ENCODE measurements at places on chromosomes 13 and 19.
A peak's percentile ranks its signal among the peaks of the same experiment; 100 is the strongest.

DNA sequence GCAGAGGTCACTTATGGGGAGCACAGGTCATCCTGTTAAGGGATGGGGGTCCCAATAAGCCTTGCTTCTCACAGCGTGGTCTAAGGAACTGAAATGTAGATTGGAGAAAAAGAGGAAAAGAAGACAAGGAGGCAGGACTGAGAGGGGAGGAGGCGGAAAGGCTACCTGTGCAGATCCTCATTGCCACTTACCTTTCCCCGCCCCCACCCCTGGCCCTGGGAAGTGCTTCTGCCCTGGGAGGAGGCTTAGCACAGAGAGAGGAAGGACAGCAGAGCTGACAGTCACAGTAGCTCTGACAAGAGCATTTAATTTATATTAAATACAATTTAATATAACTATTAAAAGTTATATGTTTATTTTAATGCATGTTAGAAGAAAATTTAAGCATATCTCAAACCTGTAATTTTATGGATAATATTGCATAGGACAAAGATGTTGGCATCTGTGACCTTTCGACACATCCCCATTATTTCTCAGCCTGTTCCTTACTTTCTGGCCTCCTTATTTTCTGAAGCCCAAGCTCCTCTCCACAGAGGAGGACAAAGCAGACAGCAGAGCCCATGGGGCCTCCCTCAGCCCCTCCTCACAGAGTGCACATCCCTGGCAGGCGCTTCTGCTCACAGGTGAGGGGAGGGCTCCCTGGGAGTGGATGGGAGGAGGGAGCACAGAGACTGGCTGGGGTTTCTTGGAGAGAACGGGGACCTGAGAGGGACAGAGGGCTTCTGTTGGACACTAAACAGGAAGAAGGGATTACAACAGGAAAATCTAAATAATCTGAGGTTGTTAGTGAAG is 23.4 kb downstream of the CEACAM21 start:
- DNase-seq: no peak

DNA sequence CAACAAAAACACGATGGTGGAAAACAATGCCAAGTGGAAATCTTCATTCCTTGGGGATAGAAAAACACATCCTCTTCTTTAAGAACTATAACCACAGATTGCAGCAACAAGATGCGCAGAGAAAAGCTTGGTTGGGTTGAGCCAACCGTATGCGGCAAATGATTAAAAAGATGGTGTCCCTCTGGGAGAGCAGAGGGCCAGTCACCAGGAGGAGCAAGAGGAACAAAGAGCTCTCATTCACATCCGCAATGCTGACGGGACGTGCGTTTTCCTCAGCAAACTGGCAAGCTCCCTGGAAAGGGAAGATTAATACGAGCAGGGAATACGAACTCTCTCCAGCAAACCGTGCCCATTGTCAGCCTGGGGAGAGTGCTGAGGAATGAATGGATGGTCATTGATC is 141.6 kb downstream of the KATNAL1 start:
- DNase-seq: no peak

DNA sequence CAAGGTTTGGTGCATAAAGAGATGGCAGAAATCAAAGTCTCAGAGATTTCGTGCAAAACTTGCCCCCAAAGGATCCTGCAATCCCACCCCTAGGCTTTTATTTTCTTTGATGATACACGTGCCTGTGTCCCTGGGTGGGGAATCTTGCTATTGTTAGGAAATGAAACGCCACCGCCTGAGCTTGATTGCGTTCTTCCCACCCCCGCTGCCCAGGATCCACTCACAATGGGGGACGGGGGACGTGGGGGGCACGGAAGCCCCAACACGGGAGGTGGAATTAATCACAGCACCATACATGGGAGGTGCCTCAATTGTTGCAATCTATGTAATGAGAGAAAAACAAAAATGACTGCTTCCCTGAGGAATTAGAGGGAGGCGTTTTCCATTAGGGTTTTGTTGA is 39.6 kb downstream of the ZNRF4 start:
- DNase-seq: no peak

- DNase-seq: no peak
These were observed 26.6 kb downstream of the ZSWIM9 start for GRCh38 chr19:48196933-48197665.

DNA sequence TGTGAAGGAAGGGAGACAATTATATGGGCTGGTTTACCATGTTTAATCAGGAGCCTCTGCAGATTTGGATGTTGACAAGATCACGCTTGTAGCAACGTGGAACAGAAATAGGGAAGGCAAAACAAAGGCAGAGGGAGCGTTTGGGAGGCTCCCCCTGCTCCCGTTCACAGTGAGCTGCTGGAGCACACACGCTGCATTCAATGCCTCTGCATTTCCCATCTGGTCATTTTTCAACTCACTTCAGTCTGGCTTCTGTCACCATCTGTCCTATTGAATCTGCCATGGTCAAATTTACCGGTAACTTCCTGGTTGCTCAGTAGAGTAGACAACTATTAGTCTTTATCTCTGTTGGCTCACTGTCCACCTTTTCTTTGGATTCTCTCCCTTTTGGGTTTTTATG is 91.0 kb downstream of the NHLRC3 start:
- no peak for DNase-seq

GRCh38 chr13:94065741-94066140 is 413.7 kb downstream of the DCT start:
- DNase-seq: no peak

DNA sequence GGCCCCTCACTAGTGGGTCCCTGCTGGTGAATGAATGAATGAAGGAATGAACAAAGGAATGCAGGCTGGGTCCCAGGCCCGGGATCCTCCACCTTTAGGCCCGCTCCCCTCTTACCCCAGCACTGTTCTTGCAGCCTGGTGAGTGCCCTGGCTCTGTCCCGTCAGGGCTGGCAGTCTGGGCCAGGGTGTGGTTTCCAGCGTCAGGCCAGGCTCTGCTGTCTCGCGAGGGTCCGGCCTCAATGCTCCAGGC is 317 bp downstream of the LYL1 start:
- DNase-seq: no peak

DNA sequence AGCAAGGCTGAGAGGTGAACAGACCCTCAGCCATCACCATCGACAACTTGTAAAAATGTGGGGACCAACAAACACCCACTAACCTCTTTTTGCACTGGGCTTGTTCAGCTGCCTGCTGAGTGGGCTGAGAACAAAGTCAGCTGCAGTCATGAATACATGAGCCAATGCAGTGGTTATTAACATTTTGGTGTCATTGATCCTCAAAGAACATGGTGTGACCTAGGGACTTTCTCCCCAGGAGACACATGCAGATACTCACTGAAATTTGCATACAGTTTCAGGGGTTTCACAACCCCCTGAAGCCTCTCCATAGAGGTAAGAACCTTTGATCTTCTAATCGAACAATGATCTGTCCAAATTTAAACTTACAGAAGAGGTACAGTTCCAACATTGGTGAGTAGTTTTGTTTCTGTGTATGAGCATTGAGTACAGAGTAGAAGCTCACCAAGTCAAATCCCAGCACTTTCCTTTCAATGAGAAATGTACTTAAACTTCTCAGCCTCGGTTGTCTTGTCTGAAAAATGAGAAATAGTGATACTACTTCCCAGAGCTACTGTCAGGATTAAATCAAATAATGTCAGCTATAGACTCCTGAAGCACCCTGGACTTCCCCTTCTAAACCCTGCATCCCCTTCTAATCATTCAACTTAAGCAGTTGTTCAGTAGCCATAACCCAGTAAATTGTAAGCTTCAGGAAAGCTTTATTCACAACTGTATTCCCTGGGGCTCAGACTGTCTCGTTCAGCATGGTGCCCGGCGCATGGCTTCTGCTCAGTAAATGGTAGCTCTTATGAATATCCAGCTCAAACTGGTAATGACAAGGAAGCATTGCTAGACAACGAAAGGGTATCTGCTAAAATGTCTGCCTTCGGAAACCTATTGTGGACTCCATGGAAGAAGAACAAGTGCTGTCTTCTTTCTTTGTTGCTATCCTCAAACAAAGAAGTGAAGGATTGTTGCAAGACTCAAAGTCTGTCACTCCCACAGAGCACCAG is 148.7 kb downstream of the FOXO1 start:
- no peak for DNase-seq

- peak; percentile 27 for DNase-seq
These were observed 41.8 kb upstream of the PNMA8B start for GRCh38 chr19:46537136-46538097.

- DNase-seq: no peak
These were observed 9.4 kb downstream of the ZNF784 start for GRCh38 chr19:55614711-55615542.

GRCh38 chr13:42865768-42866102 is 84.4 kb downstream of the FAM216B start:
- DNase-seq: no peak

- no peak for DNase-seq
These were observed 1.8 kb downstream of the KMT2B start for GRCh38 chr19:35719402-35720162.

- peak; percentile 95 for DNase-seq
These were observed at the start of gene CARD8 for GRCh38 chr19:48255376-48256303. TSS of gene CARD8 (minus strand) at chr19:48255912. CDS start at chr19:48241020, 14,892 bp downstream.

- peak; percentile 55 for DNase-seq
These were observed 787 bp downstream of the ZNF580 start for GRCh38 chr19:55641426-55642152.

- peak; percentile 33 for DNase-seq
These were observed 518 bp downstream of the KLF2 start for GRCh38 chr19:16325161-16325527.

GRCh38 chr19:21463449-21464105 is 41.8 kb upstream of the ZNF429 start:
- DNase-seq: no peak

DNA sequence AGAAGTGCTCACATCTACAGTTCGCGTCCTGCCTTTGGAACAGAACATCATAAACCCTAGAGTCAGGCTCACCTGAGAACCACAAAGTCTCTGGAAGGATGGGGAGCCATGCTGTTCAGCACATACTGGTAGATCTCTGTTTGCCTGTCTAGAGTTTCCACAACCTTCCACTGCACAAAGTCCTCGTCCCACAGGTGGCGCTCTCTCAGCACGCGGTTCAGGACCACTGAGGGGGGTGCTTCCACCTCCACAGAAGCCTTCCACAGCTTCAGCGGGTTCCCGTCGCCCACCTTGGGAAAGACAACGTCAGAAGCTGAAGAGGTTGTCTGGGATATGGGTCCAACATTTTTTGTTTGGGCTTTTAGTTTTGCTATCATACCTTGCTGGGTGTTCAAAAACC is 93.6 kb downstream of the KL start:
- DNase-seq: no peak

Data from erythroblast (primary cell).